Stimulated activated CD4-positive, alpha-beta T cell treated with anti-CD3 and anti-CD28 coated beads, Interleukin-12 subunit alpha, Interleukin-12 subunit beta, amount 100 ng/mL, for 4 hours (primary cell): ENCODE measurements at places on chromosomes 2 and 18.

GRCh38 chr2:150931451-150931850 is 330.2 kb downstream of the RBM43 start:
- no peak for DNase-seq

GRCh38 chr2:120626566-120626965 is 109.1 kb upstream of the GLI2 start:
- no peak for DNase-seq

GRCh38 chr18:57715671-57716070 is 87.4 kb downstream of the ATP8B1 start:
- DNase-seq, result no peak

- peak; percentile 60 for DNase-seq
These were observed 848 bp downstream of the TMSB10 start for GRCh38 chr2:84906108-84906899.

DNA sequence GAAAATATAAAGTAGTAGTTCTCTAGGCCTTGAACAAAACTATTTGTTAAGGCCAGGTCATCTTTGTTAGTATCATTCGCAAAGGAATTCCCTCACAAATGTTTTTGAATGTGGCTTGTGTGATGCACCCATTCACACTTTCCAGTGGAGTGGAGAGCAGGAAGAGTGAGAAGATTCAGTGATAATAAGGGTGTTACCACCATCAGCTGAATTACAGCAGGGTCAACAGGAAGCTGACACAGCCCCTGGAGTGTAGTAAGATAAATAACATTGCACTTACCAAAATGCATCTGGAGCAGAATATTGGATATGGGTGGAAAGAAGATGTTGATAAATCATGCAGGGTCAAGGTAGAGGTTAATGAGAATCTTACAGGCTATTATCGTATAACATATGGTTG is 231.0 kb downstream of the DSC3 start:
- no peak for DNase-seq

GRCh38 chr2:201628545-201628944 is 14.8 kb downstream of the TMEM237 start:
- no peak for DNase-seq

GRCh38 chr2:215437614-215438013 is 1.7 kb upstream of the FN1 start:
- DNase-seq, result no peak

GRCh38 chr18:57150828-57151227 is 3.9 kb downstream of the BOD1L2 start:
- DNase-seq, result no peak

DNA sequence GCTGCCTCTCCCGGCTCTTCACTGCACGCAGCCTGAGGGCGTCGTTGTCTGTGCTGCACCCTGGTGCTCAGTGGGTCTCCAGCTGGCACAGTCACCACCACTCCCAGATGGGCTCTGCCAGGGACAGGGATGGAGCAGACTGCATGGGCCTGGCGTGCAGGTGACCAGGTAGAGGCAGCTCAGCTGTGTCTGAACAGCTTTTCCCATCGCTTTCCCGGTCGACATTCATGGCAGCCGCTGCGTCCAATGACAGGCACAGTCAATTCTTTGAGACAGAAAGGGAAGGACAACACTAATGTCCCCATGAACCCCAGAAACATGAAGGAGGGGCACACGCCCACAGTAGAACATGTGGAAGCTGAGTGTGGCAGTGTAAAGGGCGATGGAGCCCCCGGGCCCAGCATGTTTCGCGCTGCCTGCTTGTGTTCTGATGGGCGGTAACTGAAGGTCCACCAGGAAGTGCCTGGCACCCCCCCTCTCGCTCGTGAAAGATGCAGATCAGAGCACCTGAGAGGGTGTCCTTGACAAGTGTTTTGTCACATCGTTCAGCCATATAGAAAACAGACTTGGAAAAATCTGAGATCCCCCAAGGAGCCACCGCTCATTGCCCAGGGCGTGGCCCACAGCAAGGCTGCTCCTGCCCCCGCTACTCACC is 122.4 kb downstream of the NFATC1 start:
- no peak for DNase-seq

GRCh38 chr18:75211002-75211621 is 515 bp downstream of the TSHZ1 start:
- DNase-seq, result no peak

DNA sequence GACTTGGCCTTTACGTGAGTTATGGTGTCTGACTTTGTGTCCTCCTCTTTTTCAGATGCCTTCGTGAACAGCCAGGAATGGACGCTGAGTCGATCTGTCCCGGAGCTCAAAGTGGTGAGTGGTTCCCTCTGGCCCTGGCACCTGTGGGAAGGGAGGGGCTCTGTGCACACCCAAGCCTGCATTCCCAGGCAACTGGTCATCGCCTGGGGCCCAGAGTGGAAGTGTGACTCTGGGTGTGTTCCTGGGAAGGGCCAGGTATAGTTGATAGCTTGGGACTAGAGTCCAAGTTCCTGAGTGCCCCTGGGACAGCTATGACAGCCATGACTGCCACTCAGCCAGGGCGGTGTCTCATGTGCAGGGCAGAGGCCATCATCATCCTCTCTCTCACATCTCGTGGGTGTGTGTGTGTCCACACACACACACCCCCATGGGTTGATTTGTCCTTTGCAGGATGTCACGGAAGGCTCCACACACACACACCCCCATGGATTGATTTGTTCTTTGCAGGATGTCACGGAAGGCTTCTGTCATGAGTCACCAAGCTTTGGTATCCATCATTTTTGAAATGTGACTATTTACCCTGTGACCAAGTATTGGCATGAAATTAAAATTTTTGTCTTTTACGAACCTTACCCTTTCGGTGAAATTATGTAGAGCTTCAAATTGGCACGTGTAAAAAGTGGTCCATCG is 215.4 kb downstream of the AGAP1 start:
- DNase-seq, result no peak

GRCh38 chr2:233010569-233011267 is 2.3 kb downstream of the NGEF start:
- DNase-seq, result no peak

- DNase-seq, result no peak
These were observed 241.8 kb upstream of the RAB12 start for GRCh38 chr18:8367217-8367988.

DNA sequence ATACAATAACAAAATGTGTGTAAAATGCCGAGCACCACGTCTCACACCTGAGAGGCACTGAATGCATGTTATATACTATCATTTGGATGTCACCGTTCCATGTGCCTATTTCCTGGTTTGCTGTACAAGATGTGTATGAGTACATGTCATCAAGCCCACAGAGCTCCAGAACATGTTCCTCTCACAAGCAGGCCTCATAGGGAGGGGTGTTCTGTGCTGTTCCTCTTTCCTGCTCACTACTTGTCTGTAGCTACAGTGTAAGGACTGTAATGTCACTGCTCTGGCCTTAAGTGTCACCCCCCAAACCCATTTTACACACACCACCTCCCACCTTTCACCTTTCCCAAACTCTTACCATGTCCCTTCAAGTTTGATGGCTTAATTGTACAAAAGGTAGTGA is 1.8 kb downstream of the AFF3 start:
- no peak for DNase-seq

GRCh38 chr2:220129391-220129790 is 502.0 kb downstream of the SLC4A3 start:
- DNase-seq, result no peak

DNA sequence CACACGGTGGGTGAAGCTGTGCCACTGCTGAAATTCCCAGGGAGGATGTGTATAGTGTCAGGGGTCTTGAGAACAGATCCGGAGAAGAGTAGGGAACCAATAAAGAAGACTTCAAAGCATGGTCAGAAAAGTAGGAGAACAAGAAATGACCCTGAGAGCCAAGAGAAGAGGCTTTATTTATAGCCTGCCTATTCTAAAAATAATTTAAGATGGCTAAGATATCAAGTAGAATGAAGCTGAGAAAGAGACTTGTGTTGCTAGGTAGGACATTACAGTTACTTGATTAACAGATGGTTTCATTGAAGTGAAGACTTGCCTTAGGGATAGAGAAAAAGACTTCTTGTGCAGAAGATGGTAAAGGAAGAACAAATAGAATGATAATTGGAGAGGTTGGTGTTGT is 43.7 kb downstream of the GALNT1 start:
- DNase-seq, result no peak

DNA sequence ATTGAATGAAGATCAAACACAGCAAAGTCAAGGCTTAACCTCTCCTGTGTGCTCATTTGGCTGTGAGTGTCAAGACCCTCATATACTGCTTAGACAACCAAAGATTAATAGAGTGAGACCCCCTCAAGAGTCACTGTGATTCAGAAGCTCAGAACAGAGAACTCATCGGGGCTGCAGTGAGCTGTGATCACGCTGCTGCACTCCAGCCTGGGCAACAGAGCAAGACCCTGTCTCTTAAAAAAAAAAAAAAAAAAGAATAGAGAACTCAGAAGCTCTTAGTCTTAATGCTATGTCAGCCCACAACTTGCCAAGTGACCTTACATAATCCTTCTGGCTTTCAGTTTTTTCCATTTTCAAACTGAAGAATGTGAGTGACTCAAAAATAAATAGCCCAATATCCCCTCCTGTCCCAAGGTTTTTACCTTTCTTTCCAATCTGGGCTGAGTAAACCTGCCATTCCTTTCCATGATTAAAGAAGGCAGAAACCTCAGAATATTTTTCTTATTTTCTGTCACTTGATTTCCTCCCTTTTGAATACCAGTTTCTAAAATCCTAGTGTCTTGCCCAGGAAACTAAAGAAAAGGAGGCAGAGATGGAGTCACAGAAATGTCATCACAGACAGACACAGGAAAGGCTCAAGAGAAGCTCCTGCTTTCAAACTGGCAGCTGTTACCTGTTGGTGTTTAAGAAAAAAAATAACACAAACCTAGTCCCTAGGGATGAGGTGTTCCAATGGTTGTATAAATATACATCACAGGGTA is 102.4 kb downstream of the CACNB4 start:
- no peak for DNase-seq

DNA sequence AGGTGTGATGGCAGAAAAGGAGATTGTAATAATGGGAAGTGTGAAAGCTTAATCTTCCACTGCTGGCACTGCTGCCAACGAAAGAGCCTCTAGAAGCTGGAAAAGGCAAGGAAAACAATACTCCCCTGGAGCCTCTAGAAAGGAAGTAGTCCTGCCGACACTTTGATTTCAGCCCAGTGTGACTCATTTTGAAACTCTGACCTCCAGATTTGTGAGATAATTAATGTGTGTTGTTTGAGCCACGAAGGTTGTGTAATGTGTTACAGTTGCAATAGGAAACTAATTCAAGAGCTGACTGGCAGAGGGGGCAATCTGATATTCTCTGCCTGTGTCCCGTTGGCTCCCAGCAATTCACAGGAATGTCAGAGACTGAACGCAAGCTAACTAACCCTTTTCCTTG is 219.2 kb upstream of the UBE2E3 start:
- no peak for DNase-seq

DNA sequence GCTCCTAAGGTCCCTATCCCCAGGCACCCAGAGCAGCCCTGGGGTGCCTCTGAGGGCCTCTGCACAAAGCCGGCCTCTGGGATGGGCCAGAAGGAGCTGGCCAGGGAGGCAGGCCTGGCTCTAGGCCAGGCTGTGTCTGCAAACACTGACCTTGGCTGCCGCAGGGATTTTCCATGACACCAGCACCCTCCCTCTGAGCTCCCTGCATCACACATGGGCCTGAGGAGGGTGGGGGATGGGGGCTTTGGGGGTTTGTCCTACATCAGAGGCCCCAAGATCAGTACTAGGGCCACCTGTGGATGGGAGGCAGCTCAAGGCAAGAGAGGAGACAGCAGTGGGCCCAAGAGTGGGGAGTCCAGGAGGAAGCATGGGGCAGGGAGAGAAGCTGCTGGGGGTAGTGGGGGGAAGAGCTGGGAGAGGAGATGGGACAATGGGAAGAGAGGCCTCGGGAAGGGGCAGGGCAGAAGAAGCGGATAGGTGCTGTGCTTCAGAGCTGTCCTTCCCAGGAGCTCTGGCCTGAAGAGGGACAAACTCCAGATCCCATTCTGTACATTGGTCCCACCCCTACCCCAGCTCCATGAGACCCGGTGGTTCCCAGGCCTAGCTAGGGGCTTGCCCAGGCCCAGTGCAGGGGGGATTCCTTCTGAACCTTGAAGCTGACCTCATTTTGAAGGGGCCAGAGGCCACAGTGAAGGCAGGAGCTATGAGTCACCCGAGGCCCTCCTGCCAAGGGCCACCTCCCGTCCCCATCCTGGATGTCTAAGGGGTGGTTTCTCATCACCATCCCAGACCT is 28.0 kb downstream of the KCNK3 start:
- DNase-seq, result no peak

- no peak for DNase-seq
These were observed 120.3 kb downstream of the INO80D start for GRCh38 chr2:205965707-205966106.

GRCh38 chr2:110678457-110679336 is 834 bp upstream of the BUB1 start:
- DNase-seq, result peak; percentile 13

DNA sequence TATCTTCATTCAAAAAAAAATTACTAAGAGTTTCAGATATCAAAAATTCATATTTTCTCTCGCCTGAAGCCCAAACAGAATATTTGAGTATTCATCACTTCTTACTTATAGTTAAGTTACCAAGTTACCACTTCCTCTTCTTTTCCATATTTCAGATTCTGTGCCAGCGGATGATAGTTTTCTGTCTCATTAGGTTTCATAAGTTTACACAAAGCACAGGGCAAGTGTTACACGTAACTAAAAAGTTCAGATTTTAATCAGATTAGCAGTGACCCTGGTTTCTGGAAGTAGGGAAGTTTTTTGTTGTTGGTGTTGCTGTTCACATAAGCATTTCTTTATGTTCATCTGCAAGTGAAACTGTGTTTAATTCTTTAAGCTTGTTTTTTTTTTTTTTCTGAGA is 10.2 kb downstream of the AFTPH start:
- no peak for DNase-seq

- DNase-seq, result no peak
These were observed 2.3 kb upstream of the KIF1A start for GRCh38 chr2:240822280-240822847.

- no peak for DNase-seq
These were observed 69.8 kb downstream of the CYBRD1 start for GRCh38 chr2:171592036-171592555.

- DNase-seq, result peak; percentile 28
These were observed 821 bp upstream of the EPHA4 start for GRCh38 chr2:221572821-221573429.

DNA sequence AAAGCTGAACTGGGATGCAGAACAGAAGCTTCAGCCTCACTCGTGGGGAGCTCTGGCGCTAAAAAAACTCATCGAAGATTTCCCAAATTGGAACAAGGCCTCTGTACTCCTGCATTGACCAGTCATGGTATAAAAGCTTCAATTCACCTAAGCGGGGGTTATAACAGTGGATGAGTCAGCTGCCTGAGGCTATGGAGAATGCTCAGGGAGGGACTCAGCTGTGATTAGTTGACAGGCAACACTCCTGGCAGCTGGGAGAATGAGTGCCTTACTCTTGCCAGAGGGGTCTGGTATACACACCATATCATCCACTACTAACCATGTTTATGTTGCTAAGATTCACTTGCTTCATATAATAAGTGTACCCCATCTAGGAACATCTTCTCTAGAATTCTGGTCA is 350.6 kb upstream of the VRK2 start:
- DNase-seq, result no peak

- no peak for DNase-seq
These were observed 819 bp upstream of the NCOA1 start for GRCh38 chr2:24490181-24490689.

GRCh38 chr2:72993147-72993932 is 76.0 kb downstream of the EMX1 start:
- peak; percentile 16 for DNase-seq
